Activated naive CD4-positive, alpha-beta T cell (primary cell): ENCODE measurements at places on chromosomes 5 and 9.
A peak's percentile ranks its signal among the peaks of the same experiment; 100 is the strongest.

- DNase-seq: no peak
Measured at GRCh38 chr5:78747705-78748359, 99.3 kb upstream of the LHFPL2 start.

DNA sequence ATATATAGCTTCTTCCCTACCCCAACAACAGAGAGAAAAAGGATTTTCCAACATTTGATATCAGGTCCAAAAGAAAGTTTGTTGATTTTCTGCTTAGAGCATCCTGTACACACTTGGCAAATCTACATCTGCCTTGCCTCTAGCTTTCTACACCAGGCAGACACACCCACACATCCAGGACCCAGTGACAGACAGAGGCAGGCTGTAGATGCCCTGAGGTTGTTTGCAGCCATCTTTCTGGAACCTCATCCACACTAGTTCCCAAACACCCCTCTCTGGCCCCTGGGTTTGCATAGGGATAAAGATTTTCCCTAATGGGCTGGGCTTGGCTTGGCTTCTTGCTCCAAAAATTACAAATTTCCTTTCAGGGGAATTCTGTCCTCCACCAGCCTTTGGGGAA lies 138.2 kb upstream of the FST start:
- DNase-seq: no peak

- DNase-seq: no peak
Measured at GRCh38 chr5:163509291-163509951, 4.0 kb downstream of the MAT2B start.

DNA sequence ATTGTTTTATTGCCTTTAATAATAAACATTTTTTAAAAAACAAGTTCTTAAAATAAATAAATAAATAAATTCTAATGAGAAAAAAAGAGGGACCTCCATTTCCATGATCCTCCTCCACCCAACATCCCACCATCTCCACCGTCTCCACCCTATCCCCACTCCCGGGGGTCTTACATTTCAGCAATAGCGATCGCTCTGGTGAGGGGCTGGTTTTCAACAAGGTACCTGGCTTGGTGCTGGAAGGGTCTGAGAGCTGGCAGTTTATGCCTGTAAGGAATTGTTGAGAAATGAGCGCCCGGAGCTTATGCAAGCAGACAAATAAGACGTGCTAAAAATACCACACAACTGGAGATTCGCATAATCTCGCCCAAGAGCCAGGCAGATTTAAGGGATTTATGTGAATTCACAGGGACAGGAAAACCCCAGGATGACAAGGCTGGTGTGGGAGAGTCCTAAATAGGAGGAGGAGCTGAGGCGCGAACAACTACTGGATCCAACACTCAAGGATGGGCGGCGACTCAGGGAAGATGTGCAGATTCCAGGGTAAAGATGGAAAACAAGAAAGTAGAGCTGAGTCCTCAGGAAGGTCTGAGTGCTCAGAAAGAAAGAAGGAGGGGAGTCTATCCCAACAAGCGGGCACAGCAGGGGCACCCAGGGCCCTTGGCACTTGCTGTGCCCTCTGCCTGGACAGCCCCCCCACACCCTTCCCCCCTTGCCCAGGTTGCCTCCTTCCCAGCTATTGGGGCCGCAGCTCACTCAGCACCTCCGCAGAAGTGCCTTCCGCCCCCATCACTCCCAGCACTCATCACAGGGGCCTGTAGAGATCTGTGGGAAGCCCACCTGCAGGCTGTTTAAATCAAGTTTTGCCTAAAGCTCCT lies 27.0 kb downstream of the TRIM14 start:
- DNase-seq: no peak

GRCh38 chr5:158277276-158277675 lies 418.3 kb upstream of the CLINT1 start:
- no peak for DNase-seq

DNA sequence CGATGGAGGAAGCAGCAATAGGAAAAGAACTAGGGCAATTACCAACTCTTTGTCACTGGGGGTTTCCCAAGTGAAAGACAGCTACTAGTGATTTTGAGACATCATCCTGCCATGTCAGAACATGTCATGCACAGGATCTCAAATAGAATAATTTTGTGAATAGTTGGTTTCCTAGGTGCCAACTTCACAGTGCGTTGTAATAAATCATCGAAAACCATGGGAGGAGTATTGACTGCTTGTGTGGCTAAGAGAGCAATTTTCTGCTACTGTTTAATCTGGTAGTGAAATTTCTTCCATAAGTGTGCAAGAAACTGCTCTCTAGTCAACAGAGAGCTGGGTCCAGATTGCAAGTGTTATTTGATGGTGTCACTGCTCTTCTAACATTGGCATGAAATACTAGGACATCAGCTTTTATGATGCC lies 168.6 kb downstream of the NNT start:
- DNase-seq: no peak

DNA sequence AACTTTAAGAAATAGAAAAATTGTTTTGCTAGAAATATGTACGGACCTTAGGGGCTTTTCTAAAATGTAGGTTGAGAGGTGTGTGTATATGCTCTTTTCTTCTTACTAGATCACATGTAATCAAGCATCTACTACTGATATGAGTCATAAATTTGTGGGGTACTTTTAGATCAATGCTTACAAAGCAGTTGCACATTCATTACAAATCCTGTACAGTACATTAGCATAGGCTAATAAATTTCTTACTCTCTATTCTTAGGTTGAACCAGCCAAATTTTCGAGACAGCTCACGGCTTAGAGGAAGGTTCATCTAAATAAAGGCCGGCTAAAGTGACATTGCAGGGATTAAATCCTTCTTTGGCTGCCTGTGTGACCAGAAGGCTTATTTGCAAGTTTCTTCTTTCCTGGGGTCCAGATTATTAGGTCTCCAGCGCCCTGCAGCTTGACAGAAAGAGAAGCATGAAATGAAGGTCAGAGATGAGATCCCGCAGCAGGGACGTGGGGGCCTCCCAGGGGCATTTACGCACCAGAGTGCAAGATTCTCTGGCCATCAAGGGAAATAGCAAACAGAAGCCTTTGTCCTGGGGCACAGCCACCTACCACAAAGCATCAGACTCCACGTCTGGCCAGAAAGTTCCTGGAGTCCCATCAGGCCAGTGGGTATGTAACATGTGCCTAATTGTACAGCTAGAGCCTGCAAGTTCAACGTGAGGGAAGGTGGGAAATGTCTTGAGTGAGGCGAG lies 53.0 kb downstream of the NIM1K start:
- no peak for DNase-seq

DNA sequence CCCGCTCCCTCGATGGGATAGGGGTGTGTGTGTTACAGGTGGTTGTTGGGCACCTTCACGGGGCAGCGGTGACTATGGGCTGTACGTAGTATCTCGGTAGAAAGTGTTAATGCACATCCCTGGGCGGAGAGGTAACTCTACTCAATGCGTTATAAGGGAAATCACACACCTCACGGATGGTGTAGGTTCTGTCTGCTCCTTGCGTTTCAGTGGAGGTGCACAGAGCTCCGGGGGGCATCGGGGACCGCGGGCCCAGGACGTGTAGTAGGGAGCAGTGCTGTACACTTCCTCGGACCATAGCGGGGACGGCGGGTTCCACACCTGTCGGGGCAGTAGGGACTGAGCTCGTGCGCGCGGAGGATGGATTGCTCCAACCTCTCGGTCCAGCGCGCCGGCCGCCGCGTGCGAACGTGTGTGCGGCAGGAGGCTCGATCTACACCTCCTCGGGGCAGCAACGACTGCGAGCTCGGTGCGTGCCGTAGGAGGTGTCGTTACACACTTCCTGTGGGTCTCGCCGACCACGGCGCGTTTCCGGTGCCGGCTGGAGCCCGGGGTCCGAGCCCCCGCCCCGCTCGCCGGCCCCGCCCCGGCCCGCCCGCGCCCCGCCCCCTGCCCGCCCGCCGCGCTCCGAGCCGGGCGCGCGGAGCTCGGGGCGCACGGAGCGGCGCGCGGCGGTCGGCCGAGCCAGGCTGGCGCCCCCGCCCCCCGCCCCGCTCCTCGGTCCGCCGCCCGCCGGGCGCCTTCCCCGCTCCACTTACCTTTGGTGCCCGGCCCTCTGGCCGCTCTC lies at the start of gene KIAA1958:
TSS of gene KIAA1958 (plus strand) at position 607 of the 787 bp plus-strand sequence. CDS start 87,254 bp downstream, outside the sequence.
- peak; percentile 60 for DNase-seq

DNA sequence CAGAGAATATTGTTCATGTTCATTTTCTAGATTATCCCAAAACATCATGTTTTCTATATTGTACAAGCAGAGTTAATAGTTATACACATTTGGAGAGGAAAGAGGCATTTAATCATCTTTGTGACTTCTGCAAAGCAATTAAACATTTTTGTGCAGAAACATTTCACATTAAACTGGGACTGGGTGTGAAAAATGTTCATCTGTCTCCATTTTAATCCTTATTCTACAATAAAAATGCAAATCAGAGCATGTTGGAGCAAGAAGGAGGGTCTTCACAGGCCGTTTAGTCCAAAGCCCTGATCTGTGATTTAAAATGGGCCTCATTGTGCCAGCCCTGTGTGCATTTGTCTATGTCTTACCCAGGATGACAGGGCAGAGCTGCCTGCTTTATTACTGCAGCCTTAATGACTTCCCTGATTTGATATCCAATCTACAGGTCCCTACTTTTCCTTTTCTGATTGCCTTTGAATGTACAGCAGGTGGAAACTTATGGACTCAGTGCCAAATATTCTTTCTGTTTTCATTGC lies 183.5 kb downstream of the CAVIN4 start:
- DNase-seq: no peak

DNA sequence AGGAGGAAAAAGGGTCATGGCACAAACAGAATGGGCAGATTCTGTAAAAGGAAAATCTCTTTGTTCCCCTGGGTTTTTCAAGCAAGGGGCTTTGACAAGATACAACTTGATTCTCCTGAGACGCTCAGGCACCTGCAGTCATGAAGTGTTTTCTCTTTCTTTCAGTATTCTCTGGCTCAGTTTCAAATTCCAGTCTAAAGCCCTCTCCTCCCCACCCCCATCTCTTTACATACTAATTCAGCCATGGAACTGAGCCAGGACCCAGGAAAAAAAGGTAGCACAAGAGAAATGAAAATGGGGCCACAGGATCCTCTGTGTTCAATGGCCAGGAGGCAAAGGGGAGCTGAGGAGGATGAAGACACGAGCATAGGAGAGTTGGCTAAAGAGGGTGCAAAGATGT lies 408.4 kb downstream of the SPOCK1 start:
- no peak for DNase-seq

DNA sequence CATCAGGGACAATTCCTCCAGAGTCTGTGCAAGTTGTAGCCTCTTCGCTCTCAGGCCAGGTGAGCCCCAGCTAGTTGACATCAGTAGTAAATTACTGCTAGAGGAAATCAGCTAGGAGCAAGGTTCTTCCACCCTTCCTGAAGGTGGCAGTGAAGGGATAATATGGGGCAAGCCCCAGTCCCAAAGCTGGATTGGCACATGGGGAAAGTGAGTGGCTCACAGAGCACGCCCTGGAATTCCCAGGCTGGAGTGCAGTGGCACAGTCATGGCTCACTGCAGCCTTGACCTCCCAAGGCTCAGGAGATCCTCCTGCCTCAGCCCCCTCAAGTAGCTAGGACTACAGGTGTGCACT lies 82.1 kb downstream of the CYFIP2 start:
- no peak for DNase-seq

- no peak for DNase-seq
Measured at GRCh38 chr9:134525841-134526583, 115.6 kb upstream of the COL5A1 start.

DNA sequence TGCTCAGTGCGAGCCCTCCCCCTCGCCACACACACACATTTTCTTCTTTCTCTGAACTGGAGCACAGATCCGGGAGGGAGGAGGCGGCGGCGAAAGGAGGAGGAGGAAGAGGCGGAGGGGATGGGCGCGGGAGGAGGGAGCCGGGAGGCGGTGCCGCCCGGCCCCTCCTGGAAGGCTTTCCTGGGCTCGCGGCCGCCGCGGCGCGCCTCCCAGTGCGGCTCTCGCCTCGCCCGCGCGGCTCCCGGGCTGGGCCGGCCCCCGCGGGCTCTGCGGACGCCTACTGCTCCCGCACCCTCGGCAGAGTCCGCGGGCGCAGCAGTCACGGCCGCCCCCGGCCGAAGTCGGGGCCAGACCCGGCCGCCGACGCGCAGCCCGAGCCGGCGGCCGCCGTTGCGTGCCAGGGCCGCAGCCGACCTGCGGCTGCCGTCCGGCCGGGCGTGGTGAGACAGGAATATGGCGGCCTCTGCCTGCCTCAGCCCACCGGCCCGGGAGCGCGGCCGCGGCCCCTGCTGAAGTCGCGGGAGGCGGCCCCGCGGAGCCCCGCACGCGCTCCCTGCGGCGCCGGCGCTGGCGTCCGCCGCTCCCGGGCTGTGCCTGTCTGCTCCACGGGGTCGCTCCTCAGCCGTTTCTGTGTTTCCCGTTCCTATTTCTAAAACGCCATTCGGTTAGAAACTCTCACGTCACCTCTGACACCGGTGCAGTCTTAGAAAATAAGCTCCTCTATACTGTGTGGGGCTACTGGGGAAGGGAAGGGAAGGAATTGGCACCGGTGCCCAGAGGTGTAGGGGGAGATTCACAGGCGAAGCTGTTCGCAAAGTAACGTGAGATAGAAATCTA lies 500 bp upstream of the GNAQ start:
- peak; percentile 39 for DNase-seq
